Sciatic nerve (tissue), 2 donors: ENCODE measurements at places on chromosomes 1 and 21. TPM values are rescaled to one million over a fixed set of nuclear protein-coding genes. Genes with fewer than 3 reads are reported as not detected.

GFI1 gene
- total RNA-seq, result 0.85 TPM

FAM177B gene
- total RNA-seq, result not detected

- no peak for DNase-seq
Observed at GRCh38 chr21:21148514-21148913, 150.3 kb downstream of the NCAM2 start.

- no peak for DNase-seq
Observed at GRCh38 chr1:66730462-66730861, 21.8 kb upstream of the DYNLT5 start.

GRCh38 chr1:154931940-154932487, 4.5 kb downstream of the PMVK start:
- no peak for DNase-seq

DNA sequence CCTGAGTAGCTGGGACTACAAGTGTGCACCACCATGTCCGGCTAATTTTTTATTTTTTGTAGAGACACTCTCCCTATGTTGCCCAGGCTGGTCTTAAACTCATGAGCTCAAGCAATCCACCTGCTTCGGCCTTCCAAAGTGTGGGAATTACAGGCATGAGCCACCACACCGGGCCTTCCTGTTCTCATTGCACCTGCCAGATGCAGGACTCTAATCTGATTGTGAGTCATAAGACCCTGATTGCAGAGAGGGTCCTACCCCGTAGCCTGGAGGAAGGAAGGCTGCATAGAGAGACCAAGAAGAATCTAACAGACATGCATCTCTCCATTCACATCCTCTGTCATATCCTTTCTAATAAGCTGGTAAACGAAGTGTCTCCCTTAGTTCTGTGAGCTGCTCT, 19.5 kb upstream of the CGN start:
- no peak for DNase-seq

DNA sequence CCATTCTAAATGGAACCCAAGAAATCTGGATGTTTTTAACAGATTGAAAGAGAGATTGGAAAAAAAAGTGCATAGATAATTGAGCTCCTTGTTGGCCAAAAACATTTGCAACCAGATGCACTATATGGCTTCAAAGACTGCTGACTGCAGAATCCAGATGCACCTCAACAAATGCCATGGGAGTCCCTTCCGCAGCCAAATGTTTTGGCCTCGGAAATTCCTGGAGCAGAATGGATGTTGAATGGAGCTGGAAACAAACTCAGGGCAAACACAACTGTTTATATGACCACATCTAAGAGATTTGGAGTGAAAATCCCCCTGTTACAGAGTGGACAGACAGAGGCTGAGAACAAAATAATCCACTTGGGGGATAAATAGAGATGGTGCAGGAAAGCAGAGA, 285.0 kb upstream of the NFIA start:
- no peak for DNase-seq

DNA sequence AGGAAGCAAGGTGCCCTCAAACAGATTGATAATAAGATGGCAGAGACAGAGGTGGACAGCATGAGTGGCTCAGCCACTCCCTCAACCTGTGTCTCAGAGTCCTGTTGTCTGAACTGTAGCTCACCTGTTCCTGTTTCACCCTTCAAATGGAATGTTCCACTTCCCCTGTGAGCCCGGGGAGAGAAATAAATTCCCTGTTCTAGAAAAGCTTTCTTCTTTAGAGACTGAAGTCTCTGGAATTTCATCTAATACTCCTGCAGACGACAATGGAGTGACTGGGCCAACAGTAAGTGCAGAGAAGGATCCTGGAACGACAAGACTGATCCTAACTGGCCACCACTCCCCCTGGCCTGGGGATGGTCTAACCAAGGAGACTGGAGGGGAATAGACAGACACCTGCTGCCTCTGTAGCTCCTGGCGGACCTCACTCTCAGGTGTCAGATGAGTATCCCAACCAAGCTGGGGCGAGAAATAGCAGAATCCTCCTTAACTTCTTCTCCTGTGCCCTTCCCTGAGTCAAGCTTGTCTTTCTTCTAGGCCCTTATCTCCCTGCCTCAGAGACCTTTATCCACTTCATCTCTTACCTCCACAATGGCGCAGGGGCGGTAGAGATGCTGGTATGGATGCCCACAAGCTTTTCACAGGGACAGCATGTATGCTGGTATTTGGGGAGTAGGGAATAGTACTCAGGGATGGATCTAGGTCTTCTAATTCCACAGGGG, 45.4 kb downstream of the PLEKHA6 start:
- DNase-seq, result no peak

DNA sequence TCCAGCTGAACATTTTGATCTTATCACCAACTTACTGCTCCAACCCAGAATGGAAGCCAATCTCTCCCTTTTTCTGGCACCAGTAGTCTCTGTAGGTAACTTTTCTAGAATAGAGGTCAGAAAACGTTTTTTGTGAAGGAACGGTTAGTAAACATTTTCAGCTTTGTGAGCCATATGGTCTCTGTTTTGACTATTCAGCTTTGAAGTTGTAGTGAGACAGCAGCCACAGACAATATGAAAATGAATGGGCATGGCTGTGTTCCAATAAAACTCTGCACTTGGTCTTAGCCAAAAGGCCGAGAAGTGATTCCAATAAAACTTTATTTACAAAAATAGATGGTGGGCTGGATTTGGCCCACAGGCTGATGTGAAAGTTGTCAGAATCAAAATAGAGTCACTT, 28.9 kb downstream of the MAP10 start:
- no peak for DNase-seq
